Aortic smooth muscle cell (primary cell): ENCODE measurements at places on chromosomes 1 and 21. TPM values are rescaled to one million over a fixed set of nuclear protein-coding genes. Genes with fewer than 3 reads are reported as not detected.

The CCDC27 gene
- not detected in 2 replicates for total RNA-seq

The APCS gene
- not detected in 2 replicates for total RNA-seq

The ZNF593OS gene
- 0.19 TPM in 1 of 2 replicates, not detected in the other for total RNA-seq

The TP73 gene
- total RNA-seq = not detected in 2 replicates

The FAM72B gene
- total RNA-seq = 1.9 and 3.3 TPM in 2 replicates
